ENCODE measurements at places on chromosomes 3 and 15.

- DNase-seq, result no peak
These were observed 109.0 kb upstream of the IL12A start for GRCh38 chr3:159879598-159879997.

- DNase-seq, result no peak
These were observed 37.2 kb downstream of the B3GNT5 start for GRCh38 chr3:183290216-183290615.

DNA sequence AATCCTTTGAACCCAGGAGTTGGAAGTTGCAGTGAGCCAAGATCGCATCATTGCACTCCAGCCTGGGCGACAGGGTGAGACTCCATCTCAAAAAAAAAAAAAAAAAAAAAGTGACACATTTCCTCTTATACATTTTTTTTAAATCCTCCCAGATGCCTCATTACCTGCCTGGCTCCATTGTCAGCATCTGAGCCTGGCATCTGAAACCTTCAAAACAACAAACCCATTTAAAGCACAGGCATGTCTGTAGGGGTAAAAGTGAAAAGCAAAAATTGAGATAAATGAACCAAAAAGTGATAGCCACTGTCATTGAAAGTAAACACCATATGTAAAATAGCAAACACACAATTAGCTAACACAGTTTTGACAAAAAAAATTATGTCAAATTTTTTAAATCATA is 38.6 kb downstream of the OSBPL10 start:
- no peak for DNase-seq

DNA sequence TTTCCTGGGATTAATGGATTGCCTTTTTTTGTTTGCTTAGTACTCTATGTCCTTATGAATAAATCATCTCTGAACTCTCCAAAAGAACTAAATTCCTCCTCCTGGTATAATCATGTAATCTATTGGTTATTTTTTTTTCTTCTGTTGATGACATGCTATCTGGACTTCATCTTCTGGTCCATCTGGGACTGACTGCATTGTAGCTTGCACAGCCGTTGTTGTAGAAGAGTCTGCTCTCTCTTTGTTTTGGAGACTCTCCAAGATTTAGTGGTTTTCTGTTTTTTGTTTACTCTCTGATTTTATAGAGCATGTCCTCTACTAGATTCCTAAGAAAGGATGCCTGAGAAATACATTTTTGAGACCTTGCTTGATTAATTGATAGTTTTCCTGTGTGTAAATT is 19.1 kb downstream of the IREB2 start:
- peak; percentile 37 for DNase-seq

- DNase-seq, result no peak
These were observed 21.4 kb downstream of the SIAH2 start for GRCh38 chr3:150741497-150742140.

Measured in endothelial cell of umbilical vein (primary cell).